Activated CD4-positive, alpha-beta T cell treated with anti-CD3 and anti-CD28 coated beads, Interleukin-2, amount 50 U/mL, for 24 hours (primary cell): ENCODE measurements at places on chromosomes 11 and 22.
A peak's percentile ranks its signal among the peaks of the same experiment; 100 is the strongest.

DNA sequence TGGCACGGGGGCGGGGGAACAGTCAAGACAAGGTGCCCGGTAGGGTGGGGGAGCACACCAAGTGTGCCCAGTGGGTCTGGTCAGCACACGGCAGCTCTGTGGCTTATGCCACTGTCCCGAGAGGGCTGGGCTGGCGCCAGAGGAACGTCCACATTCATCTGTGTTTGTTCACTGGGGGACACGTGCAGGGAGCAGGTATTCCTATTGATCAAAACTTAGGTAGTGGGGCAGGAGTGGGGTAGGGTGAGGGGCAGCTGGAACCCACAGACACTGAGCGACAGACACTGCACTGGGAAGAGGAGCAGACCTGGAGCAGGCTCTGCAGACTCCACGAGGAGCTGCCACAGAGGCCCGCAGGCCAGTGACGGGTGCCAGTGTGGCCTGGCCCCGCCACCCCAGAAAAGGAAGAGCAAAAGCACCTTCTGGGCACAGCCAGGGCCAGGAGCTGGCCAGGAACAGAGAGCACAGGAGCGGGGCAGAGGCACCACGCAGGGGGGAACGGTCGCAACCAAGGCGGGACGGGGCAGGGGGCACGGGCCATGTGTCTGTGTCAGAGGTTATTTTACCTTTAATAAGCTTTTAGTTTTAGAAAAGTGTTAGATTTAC lies 2.1 kb upstream of the MOB2 start:
- no peak for DNase-seq

GRCh38 chr11:24965748-24966147 lies 468.9 kb downstream of the LUZP2 start:
- no peak for DNase-seq

DNA sequence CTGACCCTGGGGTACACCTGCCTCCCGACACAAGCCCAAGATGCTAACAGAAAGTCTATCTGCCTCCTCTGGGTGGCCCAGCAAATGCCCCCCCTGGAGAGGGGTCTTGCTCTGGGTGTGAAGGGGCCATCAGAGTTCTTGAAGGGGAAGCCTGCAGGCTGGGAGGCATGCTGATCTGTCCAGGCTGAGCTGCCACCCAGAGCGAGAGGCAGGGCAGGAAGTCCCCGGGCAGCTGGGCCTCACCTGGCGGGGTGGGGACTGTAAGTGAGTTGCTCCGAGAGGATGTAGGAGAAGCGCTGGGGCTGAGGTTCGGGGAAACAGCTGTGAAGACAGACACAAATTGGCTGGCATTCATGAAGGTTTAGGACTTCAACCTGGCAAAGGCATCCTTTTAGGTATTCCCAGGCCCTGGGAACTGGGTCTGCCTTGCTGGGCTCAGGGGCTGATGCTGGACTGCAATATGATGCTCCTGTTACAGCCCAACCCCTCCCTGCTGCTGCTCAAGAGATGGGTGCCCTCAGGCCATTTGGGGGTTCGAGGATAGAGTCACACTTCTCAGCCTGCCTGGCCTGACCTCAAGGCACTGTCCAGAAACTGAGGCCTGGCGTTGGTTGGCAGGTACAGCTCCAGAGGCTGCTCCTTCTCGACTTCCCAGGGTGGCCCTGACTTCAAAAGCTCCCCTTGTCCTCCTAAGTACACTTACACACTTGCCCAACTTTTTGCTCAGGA lies 60.2 kb upstream of the LYVE1 start:
- DNase-seq: no peak

- DNase-seq: peak; percentile 21
These were observed 1.4 kb downstream of the XBP1 start for GRCh38 chr22:28798810-28799605.

GRCh38 chr22:19194766-19195536 lies 16.4 kb upstream of the SLC25A1 start:
- DNase-seq: no peak

- DNase-seq: no peak
These were observed 4.9 kb downstream of the HTATIP2 start for GRCh38 chr11:20368438-20368837.

DNA sequence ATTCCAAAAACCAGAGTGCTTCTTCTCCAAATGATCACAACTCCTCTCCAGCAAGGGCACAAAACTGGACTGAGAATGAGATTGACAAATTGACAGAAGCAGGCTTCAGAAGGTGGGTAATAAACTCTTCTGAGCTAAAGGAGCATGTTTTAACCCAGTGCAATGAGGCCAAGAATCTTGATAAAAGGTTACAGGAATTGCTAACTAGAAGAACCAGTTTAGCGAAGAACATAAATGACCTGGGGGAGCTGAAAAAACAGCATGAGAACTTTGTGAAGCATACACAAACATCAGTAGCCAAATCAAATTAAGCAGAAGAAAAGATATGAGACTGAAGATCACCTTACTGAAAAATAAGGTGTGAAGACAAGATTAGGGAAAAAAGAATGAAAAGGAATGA lies 15.5 kb downstream of the OR52M1 start:
- DNase-seq: no peak

GRCh38 chr11:43922295-43922648 lies 20.2 kb upstream of the C11orf96 start:
- DNase-seq: no peak

GRCh38 chr11:31412946-31413345 lies 43.3 kb downstream of the DNAJC24 start:
- DNase-seq: no peak

DNA sequence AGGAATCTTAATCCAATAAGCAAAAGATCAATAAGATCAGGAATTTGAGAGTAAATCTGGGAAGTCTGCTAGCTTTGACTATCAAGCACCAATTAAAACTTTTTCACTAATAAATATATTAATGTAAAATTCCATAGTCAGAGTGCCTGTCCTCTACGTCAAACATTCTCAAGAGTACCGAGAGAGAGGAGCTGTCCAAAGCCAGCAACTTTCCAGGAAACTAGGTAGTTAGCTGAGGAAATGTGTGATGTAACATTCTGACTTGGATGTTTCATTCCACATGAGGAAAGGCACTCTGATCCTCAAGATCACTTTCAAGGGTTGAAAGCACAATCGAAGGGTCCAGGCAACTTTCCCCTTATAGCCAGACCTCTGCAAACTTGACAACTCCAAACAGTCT lies 113.2 kb downstream of the STK33 start:
- no peak for DNase-seq

DNA sequence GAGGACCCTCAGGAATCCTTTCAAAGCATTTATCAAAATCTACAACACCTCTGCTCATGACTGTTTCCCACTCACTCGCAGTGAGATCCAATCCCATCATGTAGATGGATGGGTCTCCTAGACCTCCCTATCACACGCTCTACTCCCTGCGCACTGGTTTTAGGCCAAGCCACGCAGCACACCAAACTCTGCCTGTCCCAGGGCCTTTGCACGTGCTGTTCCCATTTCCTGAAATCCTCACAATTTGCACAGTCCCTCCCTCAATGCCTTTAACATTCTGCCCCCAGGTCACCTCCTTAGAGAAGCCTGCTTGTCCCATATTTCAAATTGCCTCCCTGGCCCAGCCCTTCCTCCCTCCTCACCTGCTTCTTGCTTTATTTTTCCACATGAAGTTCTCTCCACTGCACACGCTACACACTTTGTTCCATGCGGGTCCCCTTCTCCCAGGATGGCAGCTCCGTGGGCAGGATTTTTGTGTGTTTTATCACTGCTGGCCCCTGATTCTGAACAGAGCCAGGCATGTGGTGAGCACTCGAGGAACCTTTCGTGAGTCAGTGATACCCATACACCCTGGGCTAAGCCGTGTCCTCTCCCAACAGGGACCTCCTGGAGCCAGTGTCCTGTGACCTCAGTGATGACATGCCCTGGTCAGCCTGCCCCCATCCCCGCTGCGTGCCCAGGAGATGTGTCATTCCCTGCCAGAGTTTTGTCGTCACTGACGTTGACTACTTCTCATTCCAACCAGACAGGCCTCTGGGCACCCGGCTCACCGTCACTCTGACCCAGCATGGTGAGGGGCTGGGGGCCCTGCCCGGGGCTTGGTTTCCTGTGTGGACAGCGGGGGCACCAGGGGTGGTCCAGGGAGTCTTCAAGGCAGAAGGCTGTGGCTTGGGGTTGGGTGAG lies 12.2 kb downstream of the CSF2RB start:
- DNase-seq: no peak

DNA sequence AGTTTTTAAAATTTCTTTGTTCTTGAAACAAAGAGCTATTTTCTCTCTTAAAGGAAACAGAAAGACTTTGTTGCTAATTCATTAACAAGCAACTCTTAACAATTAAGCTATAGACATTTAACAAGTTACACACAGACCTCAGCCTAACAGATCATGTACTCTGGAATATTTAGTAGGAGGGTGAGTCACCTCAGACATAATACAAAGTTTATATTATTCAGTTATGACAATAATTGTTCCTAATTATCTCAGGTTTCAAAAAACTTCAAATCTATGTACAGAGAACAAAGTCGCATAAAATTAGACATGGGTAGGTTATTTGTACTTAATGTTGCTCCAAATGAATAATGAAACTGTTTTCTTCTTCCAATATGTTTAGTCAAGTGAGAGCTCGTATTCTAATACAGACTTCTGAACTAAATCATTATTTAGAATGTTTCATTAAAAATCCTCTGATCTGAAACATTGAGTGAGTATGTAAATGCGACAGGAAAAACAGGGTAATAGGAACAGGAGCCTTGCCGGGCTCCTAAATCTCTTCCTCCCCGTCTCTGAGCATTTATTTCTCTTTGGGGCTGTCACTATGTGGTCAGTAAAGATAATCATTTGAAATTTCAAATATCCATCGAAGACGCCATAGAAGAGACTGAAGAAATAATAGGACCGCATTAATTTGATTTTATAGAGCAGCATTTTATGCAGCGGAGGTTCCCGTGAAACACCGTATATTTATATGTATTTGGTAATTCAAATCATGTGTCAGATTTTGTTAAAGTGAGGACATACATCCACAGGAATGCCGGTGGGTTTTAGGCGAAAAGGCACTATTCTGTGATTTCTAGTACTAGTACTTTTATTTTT lies 8.7 kb upstream of the BARX2 start:
- DNase-seq: no peak

GRCh38 chr11:2542406-2542805 lies 97.6 kb downstream of the KCNQ1 start:
- DNase-seq: no peak

DNA sequence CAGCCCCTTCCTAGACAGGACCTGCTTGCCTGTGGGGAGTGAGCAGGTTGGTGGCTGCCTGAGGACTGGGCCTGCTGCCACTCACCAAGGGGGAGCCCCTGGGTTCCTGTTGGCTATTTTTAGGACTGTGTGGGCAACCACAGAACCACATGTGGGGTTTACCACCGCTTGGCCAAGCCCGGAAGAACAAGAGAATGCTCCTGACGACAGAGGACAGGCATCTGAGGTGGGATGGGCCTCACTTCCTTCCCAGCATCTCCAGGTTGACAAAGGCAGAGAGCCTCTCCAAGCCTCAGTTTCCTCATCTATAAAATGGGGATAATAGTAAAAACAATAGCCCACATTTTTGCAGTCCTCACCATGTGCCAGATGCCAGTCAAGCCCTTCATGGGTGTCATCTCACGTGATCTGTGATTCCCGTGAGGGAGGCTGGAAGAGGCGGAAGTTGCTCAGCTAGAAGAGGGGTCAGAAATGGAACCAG lies 43.6 kb downstream of the LRRC32 start:
- DNase-seq: no peak

GRCh38 chr11:71102251-71102995 lies 150.0 kb downstream of the SHANK2 start:
- no peak for DNase-seq

GRCh38 chr22:38782402-38783094 lies 11.4 kb downstream of the DNAL4 start:
- DNase-seq: no peak

- DNase-seq: no peak
These were observed 1036.0 kb downstream of the OPCML start for GRCh38 chr11:132496341-132496740.

GRCh38 chr22:23094260-23094659 lies 23.9 kb downstream of the GNAZ start:
- DNase-seq: no peak

DNA sequence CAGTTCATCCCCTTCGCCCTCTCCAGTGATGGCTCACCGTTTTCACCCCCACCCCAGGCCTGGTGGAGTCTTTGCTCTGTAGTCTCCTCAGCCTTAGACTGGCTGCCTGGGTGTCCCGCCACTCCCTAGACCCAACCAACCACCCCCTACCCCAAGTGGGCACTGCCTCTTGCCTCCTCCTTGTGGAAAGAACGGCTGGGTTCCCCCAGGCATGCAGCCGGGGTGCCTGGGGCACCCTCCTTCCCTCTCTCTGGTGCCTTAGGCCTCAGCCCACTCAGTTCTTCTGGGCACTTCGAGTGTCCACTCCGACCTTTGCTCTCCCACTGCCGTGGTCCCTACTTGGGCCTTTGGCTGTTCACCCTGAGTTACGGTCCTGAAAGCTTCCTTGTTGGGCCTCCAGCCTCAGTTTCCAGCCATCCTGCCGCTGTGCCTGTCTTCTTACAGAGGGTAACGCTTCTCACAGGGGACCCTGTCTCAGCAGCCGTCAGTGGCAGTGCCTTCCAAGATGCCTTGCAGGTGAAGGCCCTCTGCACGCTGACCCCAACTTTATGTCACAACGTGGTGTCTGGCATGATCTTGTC lies 3.1 kb downstream of the GRIK4 start:
- no peak for DNase-seq

DNA sequence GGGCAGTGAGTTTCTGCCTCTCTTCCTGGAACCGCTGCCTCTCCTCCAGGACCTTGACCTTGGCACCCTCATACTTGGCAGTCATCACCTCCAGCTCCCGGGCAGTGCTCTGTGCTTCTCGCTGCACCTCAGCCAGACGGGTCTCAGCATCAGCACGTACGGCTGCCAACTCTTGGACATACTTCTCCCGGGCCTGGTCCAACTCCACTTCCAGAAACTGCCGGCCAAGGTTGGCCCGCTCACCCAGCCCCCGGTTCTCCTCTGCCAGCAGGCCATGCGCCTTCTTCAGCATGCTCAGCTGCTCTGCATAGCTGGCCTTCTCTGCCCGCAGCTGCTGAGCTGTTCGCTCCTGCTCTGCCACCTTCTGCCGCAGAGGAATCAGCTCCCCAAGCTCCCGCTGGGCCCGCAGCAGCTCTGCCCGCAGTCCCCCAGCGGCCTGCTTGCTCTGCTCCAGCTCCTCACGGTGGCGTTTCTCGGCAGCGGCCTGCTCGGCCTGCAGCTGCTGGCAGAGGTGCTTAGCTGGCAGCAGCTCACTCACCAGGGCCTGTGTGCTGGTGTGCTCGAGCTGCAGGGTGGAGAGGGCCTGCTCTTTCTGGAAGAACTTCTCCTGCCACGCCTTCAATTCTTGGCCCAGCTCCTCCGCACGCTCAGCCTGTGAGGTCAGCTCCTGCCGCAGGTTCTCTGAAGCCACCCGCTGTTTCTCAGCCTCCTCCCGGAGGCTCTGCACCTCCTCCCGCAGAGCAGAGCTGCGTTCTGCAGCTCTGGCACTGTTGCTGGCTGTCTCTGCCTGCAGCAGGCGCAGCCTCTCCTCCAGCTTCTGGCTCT lies 14.4 kb downstream of the IL18BP start:
- DNase-seq: no peak

DNA sequence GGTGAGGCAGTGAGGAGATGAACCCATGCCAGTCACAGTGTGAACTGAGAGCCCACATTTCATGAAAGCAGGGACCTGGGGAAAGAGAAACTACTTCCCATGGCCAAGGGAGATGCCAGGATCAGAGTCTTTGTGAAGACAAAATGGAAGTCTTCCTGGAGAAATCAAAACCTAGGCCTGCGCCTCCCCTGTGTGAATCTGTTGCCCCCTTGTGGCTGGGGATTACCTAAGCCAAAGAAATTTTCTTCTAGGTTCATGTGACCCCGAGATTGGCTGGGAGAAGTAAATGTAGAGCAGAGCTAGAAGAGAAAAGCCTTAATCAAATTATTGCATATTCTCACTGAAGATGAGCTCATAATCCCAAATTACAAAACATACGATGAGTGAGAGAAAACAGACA lies 1075.3 kb downstream of the TBC1D22A start:
- peak; percentile 3 for DNase-seq
